ENCODE measurements at places on chromosomes 4 and X.

GRCh38 chr4:74544655-74545361 is 99.9 kb downstream of the AREG start:
- DNase-seq: no peak

DNA sequence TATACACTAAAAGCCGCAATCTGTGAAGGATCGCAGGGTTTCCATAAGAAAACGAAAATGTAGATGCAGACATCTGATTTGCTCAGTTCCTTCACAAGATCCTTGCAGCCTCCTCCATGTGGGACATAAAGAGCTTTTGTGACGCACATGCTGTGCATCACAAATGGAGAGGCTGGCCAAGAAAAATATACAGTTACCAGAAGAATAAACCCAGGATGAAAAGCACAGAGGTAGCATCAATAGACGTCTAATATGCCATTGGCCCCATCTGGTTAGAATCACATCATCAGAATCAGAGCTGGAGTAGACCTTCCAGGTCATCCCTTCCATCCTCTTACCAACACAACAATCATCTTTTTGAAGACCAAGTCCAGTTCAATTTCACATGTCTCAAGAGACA is 517.4 kb downstream of the RAB28 start:
- DNase-seq: no peak

DNA sequence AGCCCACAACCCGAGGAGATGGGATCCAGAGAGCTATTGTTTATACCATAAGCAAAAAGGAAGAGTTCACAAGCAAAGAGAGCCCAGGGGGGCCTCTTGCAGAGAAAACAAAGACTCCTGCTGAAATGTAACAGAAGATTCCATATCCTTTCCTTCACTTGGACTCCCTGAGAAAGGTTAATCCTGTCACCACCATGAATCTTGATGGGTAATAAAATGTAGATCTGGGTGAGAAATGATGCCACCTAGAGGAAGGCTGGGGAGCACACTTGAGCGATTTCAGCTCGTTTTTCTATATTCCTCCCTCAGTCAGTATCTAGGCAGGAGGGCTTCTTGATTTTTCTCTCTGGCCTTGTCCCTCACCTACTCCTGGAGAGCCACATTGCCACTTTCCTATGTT is 10.2 kb upstream of the KCNE5 start:
- no peak for DNase-seq

DNA sequence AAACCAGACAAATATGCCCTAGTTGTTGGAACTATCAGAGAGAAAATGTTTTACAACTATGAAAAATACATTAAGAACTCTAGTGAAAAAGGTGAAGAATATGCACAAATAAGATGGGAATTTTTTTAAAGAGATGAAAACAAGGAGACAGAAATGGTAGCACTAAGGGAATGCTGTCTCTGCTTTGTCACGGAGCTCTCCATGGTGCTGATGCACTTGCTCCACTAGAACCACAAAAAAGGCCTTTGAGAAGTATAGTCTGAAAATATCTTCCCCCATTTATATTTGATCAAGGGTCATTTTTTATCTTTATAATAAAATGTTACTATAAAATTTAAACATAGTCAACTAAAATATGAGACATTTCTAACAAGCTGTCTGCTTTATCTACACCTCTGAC is 1655.5 kb upstream of the AGA start:
- DNase-seq: no peak

- DNase-seq: no peak
Observed at GRCh38 chr4:125283707-125284279, 31.0 kb upstream of the FAT4 start.

DNA sequence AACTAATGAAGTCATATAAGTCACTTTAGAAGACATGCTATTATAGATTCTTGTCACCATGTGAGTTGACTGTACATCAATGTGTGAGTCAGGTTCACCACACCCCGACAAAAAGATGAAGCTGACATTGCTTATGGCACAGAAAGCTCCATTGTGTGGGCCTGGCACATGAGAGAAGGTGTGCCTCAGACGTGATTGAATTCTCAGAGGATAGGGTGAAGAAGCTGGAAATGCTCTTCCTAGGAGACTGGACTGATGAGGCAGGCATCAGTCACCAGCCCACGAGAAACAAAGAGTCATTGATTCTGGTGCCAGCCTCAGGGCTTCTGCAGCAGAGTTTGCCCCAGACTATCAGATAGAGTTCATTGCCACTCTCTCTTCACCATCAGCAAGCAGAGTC is 35.9 kb upstream of the LRAT start:
- no peak for DNase-seq

All from HS-5 (cell line).